ENCODE measurements at places on chromosomes 4 and X.

GRCh38 chr4:104365618-104366017, 129.1 kb downstream of the CXXC4 start:
- DNase-seq: no peak

DNA sequence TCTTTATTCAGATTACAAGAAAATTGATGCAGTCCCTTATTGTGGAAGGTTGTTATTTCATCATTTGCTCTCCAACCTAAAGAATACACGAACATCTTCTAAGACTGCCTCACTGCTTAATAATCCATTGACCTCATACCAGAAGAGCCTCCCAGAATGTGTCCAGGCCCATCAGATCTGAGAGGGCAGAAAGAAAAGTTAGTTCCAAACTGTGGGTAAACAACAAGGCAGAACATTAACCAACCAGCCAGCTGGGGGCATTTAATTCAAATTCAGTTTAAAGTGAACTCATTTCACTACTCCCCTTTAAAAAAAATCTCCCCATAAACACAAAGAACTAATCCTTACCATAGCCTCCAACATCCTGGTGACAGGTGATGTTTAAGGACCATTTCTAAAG, 13.8 kb downstream of the GPC4 start:
- DNase-seq: no peak

- DNase-seq: no peak
Measured at GRCh38 chrX:66931713-66932112, 292.8 kb upstream of the EDA2R start.

DNA sequence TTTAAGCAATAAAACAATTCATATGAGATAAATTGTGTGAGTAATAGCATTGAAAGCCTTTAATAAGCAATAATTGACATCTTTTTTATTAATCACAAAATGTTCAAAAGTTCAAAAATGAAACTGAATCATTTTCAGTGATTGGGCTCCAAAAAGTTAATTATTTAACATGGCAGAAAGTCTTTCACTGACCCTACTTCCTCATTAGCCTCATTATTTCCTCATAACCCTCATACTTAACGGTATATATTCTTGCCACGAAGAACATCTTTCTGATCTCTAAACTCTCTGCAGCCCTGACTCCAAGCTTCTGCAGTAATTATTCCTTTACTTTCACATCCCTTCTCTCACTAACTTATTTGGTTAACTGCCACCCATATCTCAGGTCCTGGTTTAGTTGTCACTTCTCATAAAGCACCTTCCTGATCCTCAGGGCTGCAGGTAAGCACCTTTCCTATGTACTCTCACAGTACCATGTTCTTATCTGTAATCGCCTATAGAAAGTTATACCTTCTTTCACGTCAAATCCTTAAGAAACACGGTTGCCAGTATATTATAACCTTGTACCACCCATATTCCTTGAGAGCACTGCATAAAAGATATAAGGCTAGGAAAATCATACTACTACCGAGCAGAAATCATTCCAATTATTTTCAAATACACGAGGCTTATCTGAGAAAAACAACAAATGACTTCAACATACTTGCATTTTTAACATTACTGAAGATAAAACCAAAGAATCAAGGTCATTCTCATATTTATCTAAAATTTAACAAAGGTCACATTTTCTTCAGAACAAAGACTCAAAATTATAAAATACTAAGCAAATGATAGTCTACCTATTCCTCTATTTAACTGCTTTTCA, 72.2 kb downstream of the PPP3CA start:
- DNase-seq: no peak

DNA sequence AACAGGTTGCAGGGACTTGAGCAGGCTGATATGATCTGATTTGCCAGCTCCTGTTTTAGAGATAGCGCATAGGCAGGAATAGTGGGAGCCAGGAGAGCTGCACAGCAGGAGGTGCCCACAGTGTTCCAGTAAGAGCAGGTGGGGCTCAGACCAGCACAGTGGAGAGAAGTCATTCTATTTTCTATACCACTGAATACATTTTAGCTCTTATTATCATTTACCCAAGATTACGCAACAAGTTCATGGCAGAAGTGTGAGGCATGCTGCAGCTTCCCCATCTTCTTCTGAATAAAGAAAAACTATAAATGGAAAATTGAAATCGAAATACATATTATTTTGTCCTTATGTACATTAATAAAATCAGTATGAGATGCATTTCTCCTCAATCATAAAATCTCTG, 114.7 kb upstream of the EDNRA start:
- no peak for DNase-seq

GRCh38 chrX:118780911-118781310, 42.7 kb upstream of the ZCCHC12 start:
- DNase-seq: no peak

DNA sequence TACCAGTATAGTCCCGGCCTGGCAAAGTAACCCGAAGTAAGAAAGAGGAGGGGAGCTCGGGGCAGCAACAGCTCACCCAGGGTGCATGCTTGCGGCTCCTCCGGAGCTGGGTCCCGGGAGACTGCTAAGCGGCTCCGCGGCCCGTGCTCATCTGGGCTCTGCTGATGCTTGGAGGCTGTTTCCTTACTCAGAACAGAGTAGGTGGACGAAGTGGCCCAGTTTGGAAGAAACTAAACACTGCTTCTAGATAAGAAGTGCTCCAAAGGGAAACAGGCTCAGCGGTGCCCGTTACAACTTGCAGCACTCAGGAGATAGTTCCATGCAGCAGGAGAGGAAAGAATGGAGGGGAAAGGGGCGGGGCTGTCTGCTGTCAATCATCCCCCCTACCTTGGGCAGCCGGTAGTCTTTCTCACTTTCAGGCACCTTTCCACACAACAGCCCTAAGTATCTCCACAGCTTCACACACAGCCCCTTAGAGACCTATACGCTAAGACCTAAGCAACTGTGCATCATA, at the start of gene COL4A6:
Gene COL4A6, minus strand, starts transcription at position 313 of the 514 bp plus-strand sequence. Its CDS starts 226 bp downstream, at position 87.
- DNase-seq: no peak

DNA sequence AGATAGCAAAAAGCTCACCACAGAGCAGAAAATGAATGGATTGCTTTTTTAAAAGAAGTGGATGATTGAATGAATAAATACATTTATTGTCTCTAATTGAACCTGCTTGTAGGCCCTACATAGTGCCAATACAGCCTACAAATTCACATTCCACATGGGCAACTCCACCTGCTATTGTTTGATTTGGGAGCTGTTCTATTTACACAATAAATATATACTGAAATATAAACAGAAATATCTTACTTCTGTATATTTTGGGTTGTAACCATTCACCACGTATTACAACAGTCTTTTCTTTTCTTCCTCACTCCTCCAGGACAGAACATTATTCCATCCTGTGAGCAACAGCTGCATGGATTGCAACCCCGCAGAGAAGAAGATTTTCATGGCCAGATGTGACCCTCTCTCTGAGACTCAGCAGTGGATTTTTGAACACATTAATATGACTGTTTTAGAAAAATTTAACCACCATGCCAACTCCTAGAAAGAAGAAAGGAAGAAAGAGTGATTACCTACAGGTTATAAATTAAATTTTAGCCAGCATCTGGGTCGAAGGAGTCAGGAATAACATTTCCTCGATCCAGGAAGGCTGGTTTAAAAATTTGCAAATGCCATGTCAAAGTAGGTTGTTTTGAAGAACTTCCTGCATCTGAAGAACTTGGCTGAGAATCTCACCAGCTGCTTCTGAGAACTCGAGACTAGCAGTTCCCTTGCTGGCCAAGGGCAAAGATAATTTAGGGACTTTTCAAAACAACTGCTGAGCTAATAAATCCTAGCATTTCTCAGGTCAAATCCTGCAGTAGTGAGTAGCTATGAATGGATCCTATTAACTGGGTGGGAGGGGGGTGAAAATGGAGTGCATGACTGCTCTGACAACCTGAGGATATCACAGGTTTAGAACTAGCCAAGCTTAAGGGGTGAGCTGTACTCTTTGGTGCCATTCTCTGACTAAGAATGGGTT, 128.7 kb upstream of the GALNT7 start:
- DNase-seq: no peak

GRCh38 chr4:38268837-38269236, 308.6 kb downstream of the PTTG2 start:
- no peak for DNase-seq

DNA sequence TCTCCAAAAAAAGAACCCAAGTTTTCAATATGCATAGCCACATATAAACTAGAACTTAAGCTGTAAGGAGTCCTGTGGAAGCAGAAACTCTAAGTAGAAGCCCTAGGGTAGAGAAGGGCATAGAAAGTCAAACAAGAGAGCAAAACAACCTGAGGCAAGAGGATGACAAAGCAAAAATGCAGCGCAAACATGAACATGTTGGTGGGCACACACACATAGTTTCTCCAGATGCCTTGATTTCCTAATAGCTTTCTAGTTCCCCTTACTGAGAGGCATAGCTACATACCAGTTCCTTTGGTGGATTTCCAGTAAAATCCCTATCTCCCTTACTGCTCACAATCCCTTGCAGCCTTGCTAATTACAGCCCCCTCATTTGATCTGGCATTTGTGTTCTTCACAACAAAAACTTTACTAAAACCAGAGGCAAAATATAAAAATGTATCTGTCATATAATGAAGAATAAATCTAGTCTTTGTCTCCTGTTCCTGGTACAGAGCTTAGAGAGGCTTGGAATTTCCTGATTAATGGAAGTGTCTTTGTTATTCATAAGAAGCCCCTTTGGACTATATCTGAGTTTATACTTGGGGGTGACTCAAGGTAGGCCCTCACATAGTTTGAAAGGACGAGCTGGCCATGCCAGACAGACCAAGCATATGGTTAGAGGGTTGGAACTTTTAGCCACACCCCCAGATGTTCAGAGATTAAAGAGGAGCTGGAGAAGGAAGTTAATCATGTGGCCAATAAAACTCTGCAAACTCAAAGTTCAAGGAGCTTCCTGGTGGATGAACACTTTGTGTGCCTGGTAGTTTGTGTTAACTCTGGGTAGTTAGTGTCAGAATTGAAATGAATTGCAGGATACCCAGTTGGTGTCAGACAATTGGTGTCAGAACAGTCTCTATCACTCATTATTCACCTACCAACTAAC, 52.7 kb upstream of the ZCCHC13 start:
- no peak for DNase-seq

DNA sequence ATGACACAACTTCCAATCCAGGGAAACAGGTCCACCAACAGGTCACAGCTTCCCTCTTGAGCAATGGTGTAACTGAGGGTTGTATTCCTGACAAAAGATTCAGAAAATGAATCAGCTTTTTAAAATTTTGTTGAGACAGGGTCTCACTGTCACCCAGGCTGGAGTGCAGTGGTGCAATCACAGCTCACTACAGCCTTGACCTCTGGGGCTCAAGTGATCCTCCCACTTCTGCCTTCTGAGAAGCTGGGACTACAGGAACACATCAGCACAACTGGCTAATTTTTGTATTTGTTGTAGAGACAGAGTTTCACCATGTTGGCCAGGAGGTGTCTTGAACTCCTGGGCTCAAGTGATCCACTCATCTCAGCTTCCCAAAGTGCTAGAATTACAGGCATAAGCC, 43.7 kb downstream of the SAT1 start:
- no peak for DNase-seq

DNA sequence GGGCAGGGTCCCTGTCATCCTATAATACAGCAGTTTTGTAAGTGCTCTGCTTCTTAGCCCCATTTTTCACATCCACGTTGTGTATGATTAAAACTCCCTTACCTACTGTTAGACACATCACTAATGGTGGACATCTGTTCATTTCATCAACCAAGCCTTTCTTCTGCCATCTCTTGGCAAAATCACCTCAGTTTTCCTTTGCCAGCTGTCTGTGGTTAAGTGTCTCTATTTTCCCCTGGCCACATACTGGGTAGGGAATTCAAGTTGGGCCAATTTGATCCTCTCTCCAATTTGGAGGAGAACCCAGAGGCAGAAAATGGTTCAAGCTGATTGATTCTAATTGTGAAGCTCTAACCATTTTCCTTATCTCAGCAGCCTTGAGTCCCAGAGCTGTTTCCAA, 436.1 kb downstream of the PCDH7 start:
- DNase-seq: no peak

GRCh38 chr4:168480931-168481611, 779 bp upstream of the DDX60L start:
- DNase-seq: no peak

DNA sequence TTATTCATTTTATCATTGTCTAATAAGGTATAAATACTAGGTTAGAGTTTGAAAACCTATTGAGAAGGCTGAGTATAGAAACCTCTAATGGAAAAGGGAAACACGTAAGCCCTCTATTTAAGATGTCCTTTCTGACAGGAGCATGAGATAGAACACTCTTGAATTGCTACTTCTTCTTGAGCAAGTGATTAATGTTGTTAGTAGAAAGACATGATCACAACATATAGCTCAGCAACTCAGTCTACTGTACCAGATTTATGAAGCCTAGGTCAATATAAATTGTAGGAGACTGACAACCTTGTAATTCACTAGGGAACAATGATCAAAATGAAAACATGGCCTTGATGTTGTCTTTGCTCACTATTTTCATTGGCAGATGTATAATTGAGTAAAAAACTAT, 189.7 kb downstream of the ANTXR2 start:
- no peak for DNase-seq

DNA sequence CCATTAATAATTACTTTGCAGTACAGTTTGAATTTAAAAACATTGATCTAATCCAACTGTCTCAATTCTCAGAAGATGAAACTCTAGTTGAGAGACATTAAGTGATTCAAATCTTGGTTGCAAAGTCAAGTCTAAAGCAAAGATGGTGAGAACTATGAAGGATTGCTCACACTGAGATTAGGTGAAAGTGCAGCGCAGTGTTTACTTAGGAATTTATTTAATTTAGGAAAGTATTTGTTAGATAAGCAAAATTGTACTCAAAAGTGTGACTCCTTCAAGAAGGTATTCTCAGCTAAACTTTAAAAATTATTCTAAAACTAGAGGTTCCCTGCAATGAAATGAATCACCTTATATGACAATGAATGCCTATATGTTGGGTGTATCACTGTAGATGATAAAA, 454.9 kb downstream of the PDGFC start:
- no peak for DNase-seq

DNA sequence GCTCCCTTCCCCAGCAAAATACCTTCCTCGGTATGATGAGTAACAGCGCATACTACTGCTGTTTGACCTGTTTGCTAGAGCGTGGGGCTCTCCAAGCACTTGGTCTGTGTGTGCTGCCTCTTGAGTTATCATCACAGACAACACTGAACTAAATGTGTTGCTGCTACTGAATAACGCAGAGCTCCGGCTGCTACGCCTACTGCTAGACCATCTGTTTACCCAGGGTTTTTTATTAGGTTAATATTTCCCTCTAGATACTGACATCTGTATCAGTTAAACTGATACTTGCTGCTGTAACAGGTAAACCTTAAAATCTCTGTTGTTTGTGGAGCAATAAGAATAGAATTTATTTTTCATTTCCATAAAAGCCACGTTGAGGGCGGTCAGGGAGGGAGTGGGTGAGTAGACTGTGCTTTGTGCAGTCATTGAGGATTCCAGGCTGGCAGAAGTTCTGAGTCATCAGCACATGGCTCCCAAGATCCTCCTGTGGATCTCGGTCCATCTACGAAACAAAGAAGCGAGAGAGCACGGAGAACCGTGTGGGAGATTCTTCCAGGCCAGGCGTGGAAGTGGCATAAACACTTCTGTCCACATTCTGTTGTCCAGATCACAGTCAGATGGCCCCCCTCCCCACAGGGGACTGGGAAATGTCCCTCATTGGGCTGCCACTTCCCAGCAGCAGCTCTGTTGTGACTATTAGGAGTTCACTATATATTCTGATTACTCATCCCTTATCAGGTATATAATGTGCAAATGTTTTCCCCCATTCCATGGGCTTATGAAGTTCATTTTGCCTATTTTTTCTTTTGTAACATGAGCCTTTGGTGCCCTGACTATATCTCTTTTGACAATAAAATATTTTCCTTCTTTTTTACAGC, 14.1 kb downstream of the GRK4 start:
- no peak for DNase-seq

GRCh38 chrX:78199851-78200250, 60.4 kb upstream of the TAF9B start:
- DNase-seq: no peak

Measured in stimulated activated CD8-positive, alpha-beta memory T cell treated with anti-CD3 and anti-CD28 coated beads, Interleukin-7, amount 100 ng/mL, for 1 hour (primary cell).